ENCODE measurements at places on chromosomes 7 and 10.
A peak's percentile ranks its signal among the peaks of the same experiment; 100 is the strongest.

DNA sequence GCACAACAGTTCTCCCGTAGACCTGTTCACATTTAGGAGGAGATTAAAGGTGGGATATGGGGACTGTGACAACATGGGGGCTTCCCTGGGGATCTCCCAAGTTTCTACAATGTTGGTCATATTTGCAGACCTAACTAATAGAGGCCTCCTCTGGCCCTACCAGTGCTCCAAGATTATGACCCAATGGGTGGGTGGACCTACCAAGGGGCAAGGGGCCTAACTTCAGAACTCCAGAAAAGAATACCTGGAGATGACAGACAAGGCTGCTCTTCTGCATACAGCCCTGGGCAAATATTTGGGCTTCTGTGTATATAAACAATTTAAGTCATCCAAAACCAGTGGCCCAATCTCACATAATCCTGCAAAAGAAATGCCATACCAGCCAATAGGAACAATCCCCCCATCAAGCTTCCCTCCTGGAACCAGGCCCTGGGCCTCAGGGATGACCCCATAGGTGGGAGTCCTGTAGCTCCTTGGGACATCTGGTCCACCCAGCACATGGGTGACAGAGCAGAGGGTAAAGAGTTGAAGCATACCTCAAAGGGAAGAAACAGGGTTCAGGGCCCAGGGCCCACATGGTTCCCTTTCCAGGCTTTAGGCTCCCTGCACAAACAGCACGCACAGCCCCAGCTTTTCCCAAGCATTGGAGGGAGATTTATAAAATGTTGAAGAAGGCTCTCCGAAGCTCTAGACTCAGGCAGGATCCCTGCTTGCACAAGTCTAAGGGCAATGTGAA is 86.1 kb upstream of the CHST15 start:
- no peak for DNase-seq

DNA sequence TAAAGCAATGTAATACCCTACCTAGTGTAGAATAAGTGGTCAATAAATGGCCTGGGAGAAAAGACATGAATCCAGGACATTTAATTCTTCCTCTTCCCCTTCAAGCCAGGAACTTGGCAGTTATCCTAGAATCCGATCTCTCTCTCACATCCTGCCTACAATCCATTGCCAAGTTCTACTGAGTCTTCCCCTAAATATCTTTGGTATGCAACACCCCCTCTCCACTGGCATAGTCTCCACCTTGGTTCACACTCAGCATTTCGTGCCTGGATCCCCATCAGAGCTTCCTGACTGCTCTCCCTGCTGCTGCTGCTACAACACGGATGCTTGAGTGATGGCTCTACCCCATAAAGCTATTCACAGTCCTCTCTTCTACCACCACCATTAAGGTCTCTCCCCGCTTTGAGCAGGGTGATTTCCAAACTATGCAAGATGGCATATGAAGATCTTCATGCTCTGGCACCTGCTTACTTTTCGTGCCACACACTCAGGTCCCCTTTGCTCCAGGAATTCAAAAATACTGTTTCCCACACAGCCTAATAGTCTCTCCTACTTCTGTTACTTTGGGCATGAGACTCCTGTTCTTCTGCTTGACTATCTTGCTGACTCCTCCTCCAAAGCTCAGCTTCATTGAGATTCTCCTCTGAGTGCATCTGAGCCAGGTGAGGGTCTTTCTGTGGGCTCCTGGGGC is 4.8 kb downstream of the ANK3 start:
- DNase-seq: no peak

GRCh38 chr7:16711730-16712129 is 41.8 kb upstream of the TSPAN13 start:
- no peak for DNase-seq

DNA sequence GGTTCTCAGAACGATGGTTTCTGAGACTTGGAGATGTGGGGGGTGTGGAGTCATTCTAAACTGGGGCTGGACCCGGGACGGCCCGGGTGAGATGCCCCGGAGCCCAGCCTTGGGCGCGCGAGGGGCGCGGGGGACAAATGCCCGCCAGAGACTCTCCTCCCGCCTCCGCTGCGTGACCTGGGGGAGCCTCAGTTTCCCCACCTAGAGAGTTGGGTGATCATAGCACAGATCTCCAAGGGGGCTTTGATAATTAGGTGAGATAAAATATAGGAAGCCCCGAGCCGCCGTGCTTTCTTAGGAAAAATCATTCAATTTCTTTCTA is 658 bp upstream of the FZD8 start:
- DNase-seq: no peak

GRCh38 chr7:139109983-139110411 is 477 bp upstream of the ZC3HAV1 start:
- no peak for DNase-seq

GRCh38 chr10:119917777-119918176 is 25.2 kb downstream of the SEC23IP start:
- no peak for DNase-seq

- no peak for DNase-seq
Measured at GRCh38 chr7:104397442-104397841, 69.0 kb downstream of the LHFPL3 start.

GRCh38 chr7:101121991-101122932 is 4.6 kb upstream of the SERPINE1 start:
- peak; percentile 43 for DNase-seq

GRCh38 chr7:106012935-106013439 is 49.9 kb downstream of the CDHR3 start:
- no peak for DNase-seq

DNA sequence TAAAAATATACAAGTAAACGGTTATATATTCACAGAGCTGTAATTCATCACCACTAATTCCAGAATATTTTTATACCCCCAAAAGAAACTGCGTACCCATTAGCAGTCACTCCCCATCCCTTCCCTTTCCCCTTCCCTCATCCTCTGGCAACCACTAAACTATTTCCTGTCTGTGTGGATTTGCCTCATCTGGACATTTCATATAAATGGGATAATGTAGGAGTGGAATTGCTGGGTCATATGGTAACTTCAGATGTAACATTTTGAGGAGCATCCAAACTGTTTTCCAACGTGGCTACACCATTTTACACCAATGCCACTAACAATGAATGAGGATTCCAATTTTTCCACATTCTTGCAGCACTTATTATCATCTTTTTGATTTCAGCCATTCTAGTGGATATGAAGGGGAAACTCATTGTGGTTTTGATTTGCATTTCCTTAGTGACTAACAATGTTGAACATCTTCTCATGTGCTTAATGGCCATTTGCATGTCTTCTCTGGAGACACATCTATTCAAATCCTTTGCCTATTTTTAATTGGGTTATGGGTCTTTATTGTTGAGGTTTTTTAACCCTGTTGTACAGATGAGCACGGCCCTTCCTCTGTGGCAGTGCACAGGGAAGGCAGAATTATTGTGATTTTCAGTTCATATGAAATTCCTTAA is 79.2 kb downstream of the RBM20 start:
- no peak for DNase-seq

Measured in MV-4-11 (cell line).